ENCODE measurements at places on chromosomes 11 and 22.

DNA sequence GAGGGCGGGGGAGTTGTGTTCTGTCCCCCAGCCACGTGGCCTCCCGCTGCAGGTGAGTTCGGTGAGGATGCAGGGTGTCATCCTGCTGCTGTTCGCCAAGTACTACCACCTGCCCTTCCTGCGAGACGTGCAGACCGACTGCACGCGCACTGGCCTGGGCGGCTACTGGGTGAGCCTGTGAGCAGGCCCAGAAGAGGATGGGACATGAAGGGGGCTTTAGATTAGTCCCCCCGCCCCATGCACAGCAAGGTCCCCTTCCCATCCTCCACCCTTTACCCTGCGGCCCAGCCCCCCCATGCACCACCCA lies 4.1 kb downstream of the INPP5J start:
- DNase-seq, result no peak

DNA sequence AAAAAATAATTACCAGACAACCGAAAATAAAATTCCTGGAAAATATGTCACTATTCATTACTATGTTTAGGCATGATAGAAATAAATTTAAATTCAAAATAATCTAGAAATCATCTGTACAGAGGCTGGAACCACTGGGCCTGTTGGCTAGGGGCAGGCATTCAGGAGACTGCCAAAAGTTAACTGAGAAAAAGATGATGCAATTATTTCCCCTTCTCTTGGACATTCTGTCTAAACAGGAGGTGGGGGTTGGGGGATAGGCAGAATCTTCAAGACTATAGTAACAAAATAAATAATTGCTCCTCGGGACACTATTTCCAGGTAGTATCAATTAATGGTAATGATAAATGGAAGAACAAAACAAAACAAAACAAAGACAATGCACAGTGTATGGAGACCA lies 14.1 kb downstream of the BTBD10 start:
- peak; percentile 12 for DNase-seq

DNA sequence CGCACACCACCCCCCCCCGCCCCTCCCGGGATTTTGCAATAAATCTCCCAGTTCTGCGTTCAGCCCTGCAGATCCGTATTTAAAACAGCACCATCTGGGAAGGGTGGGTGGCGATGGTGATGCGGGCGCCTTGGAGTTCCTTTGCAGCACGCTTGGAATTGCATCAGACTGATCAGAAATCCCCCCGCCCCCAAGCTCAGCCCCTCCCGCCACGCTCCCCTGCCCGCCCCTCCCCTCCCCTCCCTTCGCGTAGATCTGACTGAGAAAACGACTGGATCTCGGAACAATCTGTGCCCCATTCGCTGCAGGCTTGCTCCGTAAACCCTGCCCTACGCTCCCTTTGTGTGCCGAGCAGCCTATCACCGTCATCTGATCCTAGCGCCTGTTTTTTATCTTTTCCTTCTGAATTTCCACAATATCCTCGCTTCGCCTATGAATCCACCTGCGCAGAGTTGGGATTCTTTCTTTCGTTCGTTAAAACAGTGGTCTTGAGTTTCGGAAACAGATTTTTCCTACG lies 18.1 kb upstream of the BDNF start:
- peak; percentile 91 for DNase-seq

DNA sequence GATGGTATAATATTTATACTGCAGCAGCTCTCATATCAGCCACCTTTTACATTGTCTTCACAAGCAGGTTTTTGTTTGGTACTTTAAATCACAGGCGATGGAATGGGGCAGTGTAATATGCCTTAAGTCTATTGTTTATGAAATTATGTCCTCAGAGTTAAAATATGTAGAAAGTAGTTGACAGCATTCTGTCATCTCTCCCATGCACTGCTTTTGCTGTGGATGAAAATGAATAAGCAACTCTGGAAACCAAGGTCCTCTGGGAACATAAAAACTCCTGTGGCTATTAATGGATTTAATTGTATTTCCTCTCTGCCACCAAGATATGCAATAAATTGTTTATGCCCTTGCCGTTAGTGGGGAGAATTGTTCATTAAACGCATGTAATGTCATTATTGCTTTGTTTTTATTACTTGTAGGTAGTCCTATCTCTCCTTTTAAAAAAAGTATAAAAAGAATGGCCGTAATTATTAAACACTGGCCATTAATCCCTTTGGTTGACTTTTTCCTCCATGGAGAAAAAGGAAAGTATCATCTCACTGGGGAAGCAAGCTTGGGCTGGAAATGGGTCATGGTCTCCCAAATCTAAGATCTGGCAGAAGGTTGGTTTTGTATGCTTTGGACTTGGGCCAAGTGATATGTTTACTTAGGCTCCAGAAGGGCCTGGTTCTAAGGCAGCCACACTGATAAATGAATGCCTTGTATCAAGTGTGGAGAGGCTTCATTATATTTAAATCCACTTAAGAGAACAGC lies 13.1 kb downstream of the PACS1 start:
- peak; percentile 39 for DNase-seq

- DNase-seq, result peak; percentile 40
These were observed 22.2 kb upstream of the IL18BP start for GRCh38 chr11:71976551-71976950.

DNA sequence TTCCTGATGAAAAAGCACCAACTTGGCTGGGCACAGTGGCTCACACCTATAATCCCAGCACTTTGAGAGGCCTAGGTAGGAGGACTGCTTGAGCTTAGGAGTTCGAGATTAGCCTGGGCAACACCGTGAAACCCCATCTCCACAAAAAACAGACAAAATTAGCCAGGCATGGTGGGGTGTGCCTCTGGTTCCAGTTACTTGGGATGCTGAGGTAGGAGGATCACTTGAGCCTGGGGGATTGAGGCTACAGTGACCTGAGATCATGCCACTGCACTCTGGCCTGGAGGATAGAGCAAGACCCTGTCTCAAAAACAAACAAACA lies 3.0 kb downstream of the HPS4 start:
- DNase-seq, result no peak

- DNase-seq, result no peak
These were observed 171.4 kb upstream of the BLID start for GRCh38 chr11:122287401-122287800.
